ENCODE measurements at places on chromosomes 2 and 18. TPM values are rescaled to one million over a fixed set of nuclear protein-coding genes. Genes with fewer than 3 reads are reported as not detected.

Gene B3GNT7
- 9.0 TPM for total RNA-seq

Gene YIPF4
- 39.0 TPM for total RNA-seq

Gene LAMA3
- total RNA-seq, result 3.7 TPM

Gene NIF3L1
- 34.4 TPM for total RNA-seq

Gene G6PC2
- total RNA-seq, result not detected

Gene SALL3
- 18.9 TPM for total RNA-seq

Gene CDCA7
- total RNA-seq, result 21.9 TPM

Gene OBSL1
- 47.1 TPM for total RNA-seq

Gene TET3
- 18.9 TPM for total RNA-seq

Measured in diencephalon (tissue), 1 donor.